ENCODE measurements at places on chromosomes 13 and 19. TPM values are rescaled to one million over a fixed set of nuclear protein-coding genes. Genes with fewer than 3 reads are reported as not detected.

SPIB gene
- not detected for total RNA-seq

MED26 gene
- total RNA-seq, result 6.9 TPM

KIR2DL1 gene
- not detected for total RNA-seq

PRR12 gene
- total RNA-seq, result 0.87 TPM

GAMT gene
- total RNA-seq, result 13.4 TPM

IGFL1 gene
- not detected for total RNA-seq

FARP1 gene
- 261 TPM for total RNA-seq

ZNF527 gene
- 8.1 TPM for total RNA-seq

ZFP28 gene
- 8.7 TPM for total RNA-seq

Data from renal cortical epithelial cell (primary cell).